ENCODE measurements at places on chromosomes 5 and 9.

DNA sequence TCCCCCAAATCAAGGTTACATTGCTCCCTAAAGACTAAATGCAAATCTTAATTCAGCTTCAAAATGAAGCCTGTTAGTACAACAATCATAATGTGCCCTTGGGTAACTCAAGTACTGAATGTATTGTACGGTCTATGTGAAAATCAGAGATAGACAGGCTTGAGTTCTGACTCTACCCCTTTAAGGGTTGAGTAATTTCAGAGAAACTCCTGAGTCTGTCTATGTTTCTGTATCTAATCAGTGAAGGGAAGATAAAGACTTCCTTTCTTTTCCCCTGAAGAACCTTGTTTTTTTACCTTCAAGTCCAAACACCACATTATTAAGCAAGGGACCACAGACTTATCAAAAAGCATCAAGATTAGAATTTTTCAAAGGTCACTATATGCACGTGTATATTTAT, 108.2 kb downstream of the MPDZ start:
- peak; percentile 58 for DNase-seq

GRCh38 chr9:120877276-120878034, 467 bp upstream of the PHF19 start:
- peak; percentile 53 for DNase-seq

GRCh38 chr9:38085308-38085707, 16.3 kb upstream of the SHB start:
- DNase-seq: no peak

DNA sequence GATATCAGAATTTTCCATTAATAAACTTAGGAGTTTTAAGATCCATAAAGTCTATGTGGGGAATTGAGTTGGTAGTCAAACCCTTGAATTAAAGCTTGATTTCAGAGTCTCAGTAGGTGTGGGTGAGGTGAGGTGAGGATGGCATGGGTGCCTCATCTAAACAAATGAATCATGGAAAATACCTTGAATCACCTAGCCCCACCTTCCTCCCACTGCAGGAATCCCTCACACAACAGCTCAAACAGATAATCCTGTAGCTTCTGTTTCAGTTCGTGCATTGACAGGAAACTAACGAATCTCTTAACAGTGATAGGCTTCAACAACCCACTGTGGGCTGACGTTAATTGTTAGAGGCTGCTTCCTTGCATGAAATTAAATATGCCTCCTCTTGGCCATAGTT, 185.0 kb downstream of the SREK1 start:
- no peak for DNase-seq

DNA sequence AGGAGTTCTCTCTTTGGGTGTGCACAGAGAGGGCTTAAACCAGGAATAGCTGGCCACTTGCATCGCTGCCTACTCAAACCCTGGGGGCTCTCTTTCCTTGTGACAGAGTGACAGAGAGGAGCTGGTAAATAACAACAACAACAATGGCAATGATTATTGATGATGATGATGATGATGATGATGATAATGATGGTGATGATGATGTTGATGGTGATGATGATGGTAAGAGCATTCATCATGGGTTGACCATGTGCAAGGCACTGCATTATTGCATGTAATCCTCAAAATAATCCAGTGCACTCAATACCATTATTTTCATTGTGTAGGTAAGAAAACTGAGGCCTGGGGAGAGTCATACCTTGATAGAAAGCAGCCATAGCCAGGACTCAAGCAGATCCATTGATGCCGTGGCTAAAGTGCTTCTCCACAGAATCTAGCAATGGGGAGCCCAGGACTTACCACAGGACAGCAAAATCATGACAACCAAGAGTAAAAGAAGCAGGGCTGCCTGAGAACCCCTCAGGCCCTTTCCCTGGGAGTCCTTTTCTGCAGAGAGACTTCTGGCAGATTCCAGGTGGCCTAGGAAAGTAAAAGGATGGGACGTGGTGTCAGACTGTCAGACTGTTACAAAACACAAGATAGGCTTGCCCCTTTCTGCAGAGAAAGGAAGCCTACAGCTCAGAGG, 4.8 kb downstream of the FOXI1 start:
- no peak for DNase-seq
